H1 (cell line): ENCODE measurements at places on chromosomes 1 and 21. TPM values are rescaled to one million over a fixed set of nuclear protein-coding genes. Genes with fewer than 3 reads are reported as not detected.

- H3K27me3 ChIP-seq, result no peaks in the 10 kb centered on the region
- H3K4me3 ChIP-seq, result no peak overlapping the region
- no peaks in the 10 kb centered on the region for H3K4me1 ChIP-seq
Measured at GRCh38 chr1:41014871-41015270, 6.7 kb downstream of the SLFNL1 start.

DNA sequence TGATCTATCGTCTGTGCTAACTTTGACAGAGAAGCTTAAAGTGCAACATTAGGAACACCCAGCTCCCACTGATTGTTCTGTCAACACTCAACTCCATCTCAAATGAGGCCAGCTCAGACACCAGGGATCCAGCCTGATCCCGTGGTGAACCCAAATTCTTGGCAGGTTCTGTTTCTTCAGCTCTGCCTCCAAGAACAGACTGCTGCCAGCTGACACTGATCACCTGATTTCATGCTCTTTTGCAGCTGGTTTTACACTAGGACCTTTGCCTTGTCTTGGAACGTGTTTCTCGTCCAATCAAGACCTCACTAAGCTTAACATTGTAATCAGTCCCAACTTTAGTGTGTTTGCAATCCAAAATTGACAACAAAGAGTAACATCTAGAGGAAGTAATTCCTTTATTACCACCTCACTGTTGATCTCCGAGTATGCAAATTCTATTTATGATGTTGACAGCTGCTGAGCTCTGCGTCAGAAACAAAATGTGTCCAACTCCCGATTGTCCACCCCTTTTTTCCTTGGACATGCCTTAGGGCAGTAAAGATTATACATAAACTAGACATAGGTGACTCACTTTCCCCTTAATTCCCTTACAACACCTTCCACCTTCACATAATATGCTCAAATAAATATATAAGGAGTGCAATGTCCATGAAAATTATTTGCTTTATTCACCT, 1.6 kb upstream of the HYI start:
- no peaks in the 10 kb centered on the region for H3K27me3 ChIP-seq
- peaks cover 5% of the 10 kb centered on the region; the same call in 1 of the 2 replicates for H3K4me1 ChIP-seq
- DNase-seq, result no peak
- H3K36me3 ChIP-seq, result peaks cover 10% of the 10 kb centered on the region

GRCh38 chr1:48043622-48044021, 46.4 kb upstream of the TRABD2B start:
- H3K36me3 ChIP-seq, result no peaks in the 10 kb centered on the region
- no peak overlapping the region for H3K4me3 ChIP-seq
- H3K4me1 ChIP-seq, result peaks cover 6% of the 10 kb centered on the region
- DNase-seq, result no peak
- H3K27me3 ChIP-seq, result no peaks in the 10 kb centered on the region
- H3K27ac ChIP-seq, result no peak overlapping the region

- DNase-seq, result no peak
- no peaks in the 10 kb centered on the region for H3K36me3 ChIP-seq
- no peak overlapping the region for H3K27ac ChIP-seq
- no peaks in the 10 kb centered on the region for H3K27me3 ChIP-seq
- peaks cover 5% of the 10 kb centered on the region for H3K4me1 ChIP-seq
Measured at GRCh38 chr1:64363616-64364015, 106.3 kb upstream of the CACHD1 start.

DNA sequence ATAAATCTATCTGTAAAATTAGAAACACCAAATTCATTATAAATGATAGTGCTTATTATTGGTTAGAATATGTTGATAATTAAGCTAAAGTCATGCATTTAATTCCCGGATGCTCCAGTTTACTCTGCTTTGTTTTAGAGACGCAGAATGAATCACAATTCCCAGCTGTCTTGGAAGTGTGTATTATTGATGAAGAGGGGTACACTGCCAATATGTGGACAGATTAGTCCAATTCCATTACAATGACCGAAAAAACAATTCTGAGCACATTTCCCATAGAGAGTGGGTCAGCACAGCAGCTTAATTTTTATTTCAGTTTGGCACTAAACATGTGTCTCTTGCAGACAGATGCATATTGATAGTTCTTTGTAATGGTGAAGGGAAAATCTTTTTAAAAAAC, 146.7 kb downstream of the KCNT2 start:
- no peaks in the 10 kb centered on the region for H3K27me3 ChIP-seq
- no peak overlapping the region for H3K4me3 ChIP-seq
- H3K27ac ChIP-seq, result no peak overlapping the region
- DNase-seq, result no peak
- no peaks in the 10 kb centered on the region for H3K36me3 ChIP-seq

- H3K4me3 ChIP-seq, result no peak overlapping the region
- H3K4me1 ChIP-seq, result no peaks in the 10 kb centered on the region
- no peaks in the 10 kb centered on the region for H3K27me3 ChIP-seq
Measured at GRCh38 chr1:192485692-192486436, 89.7 kb upstream of the RGS1 start.

DNA sequence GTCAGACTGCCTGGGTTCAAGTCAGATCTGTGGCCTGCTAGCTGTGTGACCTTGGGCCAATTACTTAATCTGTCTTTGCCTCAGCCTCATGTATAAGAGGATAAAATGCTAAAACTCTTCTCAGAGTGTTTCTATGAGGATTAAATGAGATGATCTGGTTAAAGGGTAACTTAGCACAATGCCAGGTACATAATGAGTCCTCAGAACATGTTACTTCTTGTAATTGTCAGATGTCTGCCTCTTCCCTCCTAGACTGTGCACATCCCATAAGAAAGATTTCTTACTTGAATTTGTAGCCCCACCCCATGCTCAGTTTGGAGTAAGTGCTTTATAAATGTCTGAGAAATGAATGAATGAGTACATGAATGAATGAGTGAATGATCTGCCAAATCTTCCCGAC, 34.6 kb upstream of the HIVEP3 start:
- DNase-seq, result no peak
- H3K4me3 ChIP-seq, result no peak overlapping the region
- H3K27ac ChIP-seq, result no peak overlapping the region
- no peaks in the 10 kb centered on the region for H3K36me3 ChIP-seq

DNA sequence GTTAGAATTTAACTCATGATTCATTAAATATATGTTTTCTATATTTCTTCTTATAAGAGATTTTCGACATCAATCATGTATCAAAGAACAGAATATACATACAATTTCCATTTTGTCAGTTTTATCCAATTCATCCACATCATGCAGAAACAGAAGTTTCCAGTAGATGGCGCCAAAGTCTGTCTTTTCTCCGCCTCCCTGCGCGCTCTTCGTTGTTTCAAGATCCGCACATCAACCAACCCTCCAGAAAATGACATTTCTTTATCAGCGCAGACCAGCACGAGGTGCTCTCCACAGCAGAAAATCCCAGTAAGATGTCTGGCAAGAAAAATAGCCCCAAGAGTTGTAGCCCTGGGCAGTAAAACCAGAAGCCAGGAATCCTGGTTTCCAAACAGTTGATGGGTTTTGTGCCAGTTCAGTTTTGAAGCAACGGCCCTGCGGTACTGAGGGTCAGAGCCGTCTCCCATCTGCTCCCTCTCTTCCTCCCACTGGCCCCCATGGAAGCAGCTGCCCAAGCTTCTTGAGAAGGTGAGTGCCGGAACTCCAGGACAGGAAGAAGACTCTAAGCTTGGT, 38.6 kb upstream of the GPR137B start:
- peak overlapping the region; percentile 41; the same call in 1 of the 2 replicates for H3K4me3 ChIP-seq
- H3K36me3 ChIP-seq, result no peaks in the 10 kb centered on the region
- no peak overlapping the region for H3K27ac ChIP-seq
- peaks cover 4% of the 10 kb centered on the region for H3K4me1 ChIP-seq
- peak; percentile 68 for DNase-seq
- no peaks in the 10 kb centered on the region for H3K27me3 ChIP-seq

GRCh38 chr1:89974256-89974655, 20.7 kb upstream of the ZNF326 start:
- no peak overlapping the region for H3K27ac ChIP-seq
- H3K4me3 ChIP-seq, result no peak overlapping the region
- no peaks in the 10 kb centered on the region for H3K36me3 ChIP-seq
- H3K27me3 ChIP-seq, result no peaks in the 10 kb centered on the region

DNA sequence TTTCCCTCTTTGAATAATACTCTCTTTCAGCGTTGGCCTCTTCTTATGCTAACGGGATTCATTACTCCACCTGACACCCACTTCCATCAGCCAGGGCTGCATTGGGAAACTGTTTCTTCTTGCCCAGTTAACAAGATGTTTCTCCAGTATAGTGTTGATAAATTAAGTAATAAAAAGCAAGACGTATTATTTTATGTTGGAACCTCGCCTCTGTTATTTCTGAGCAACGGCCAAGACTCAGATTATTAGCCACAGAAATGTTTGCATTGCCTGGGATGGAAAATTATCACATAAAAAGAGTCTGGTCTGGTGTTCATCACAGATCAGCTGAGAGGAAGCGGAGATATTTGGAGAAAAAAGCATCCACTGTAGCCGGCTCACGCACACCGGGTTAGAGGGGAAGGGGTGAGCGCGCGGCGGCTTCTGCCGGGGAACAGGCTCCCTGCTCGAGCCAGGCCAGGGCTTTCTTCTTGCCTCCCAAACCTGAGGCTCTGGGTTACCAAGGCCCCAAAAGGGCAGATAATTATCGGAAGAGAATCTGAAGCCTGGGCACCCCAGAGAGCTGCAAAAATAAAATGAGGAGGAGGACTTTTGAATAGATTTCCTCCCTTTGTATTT, 189.5 kb downstream of the PRDM16 start:
- no peaks in the 10 kb centered on the region for H3K27me3 ChIP-seq
- DNase-seq, result no peak
- H3K27ac ChIP-seq, result no peak overlapping the region

GRCh38 chr1:174966008-174966572, 33.7 kb upstream of the CACYBP start:
- no peak for DNase-seq
- no peaks in the 10 kb centered on the region for H3K27me3 ChIP-seq
- peaks cover 61% of the 10 kb centered on the region for H3K36me3 ChIP-seq
- no peak overlapping the region for H3K27ac ChIP-seq

- H3K27me3 ChIP-seq, result peaks cover 57% of the 10 kb centered on the region
- no peak overlapping the region for H3K27ac ChIP-seq
- H3K4me1 ChIP-seq, result peaks cover 17% of the 10 kb centered on the region
- DNase-seq, result no peak
- H3K4me3 ChIP-seq, result no peak overlapping the region
Measured at GRCh38 chr1:156842618-156843300, 16.2 kb downstream of the INSRR start.

GRCh38 chr1:17466359-17466758, 26.9 kb upstream of the RCC2 start:
- DNase-seq, result no peak
- no peak overlapping the region for H3K4me3 ChIP-seq
- no peak overlapping the region for H3K27ac ChIP-seq

- H3K36me3 ChIP-seq, result no peaks in the 10 kb centered on the region
- H3K4me3 ChIP-seq, result no peak overlapping the region
- no peak for DNase-seq
- no peak overlapping the region for H3K27ac ChIP-seq
- H3K27me3 ChIP-seq, result no peaks in the 10 kb centered on the region
Measured at GRCh38 chr1:93701629-93702028, 20.0 kb upstream of the BCAR3 start.

GRCh38 chr1:67816506-67816905, 16.8 kb downstream of the GNG12 start:
- H3K4me1 ChIP-seq, result no peaks in the 10 kb centered on the region
- no peak overlapping the region for H3K27ac ChIP-seq
- no peak for DNase-seq
- H3K4me3 ChIP-seq, result no peak overlapping the region

GRCh38 chr1:41282679-41283317, 40.7 kb upstream of the SCMH1 start:
- no peaks in the 10 kb centered on the region for H3K36me3 ChIP-seq
- H3K4me1 ChIP-seq, result peaks cover 15% of the 10 kb centered on the region
- no peaks in the 10 kb centered on the region; the same call in 1 of the 2 replicates for H3K27me3 ChIP-seq
- no peak overlapping the region for H3K27ac ChIP-seq
- no peak overlapping the region for H3K4me3 ChIP-seq

GRCh38 chr1:234979296-234980279, 149.0 kb downstream of the TOMM20 start:
- H3K27me3 ChIP-seq, result no peaks in the 10 kb centered on the region
- H3K36me3 ChIP-seq, result no peaks in the 10 kb centered on the region
- no peak for DNase-seq
- peaks cover 5% of the 10 kb centered on the region for H3K4me1 ChIP-seq

GRCh38 chr1:66246351-66247269, 287.3 kb upstream of the SGIP1 start:
- no peak overlapping the region for H3K27ac ChIP-seq
- DNase-seq, result no peak
- no peaks in the 10 kb centered on the region for H3K4me1 ChIP-seq

DNA sequence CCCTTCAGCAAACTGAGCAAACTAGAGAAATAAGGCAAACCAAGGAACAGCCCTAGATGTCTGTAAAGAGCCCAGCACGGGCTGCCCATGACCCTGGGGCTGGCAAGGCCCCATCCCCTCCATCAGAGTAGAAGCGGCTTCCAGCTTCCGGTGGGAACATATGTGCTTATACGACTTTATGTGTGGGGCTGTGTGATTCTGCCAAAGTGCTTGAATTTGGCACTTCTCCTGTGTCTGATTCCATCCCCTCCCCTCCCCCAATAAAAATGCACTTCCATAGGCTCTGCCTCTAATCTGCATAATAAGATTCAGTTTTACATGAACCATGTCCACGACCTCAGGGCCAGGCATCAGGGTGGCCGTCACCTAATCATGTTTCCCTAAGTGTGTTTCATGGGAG, 236.6 kb downstream of the DSCAM start:
- no peak for DNase-seq
- no peaks in the 10 kb centered on the region for H3K4me1 ChIP-seq
- H3K4me3 ChIP-seq, result no peak overlapping the region
- H3K36me3 ChIP-seq, result no peaks in the 10 kb centered on the region
- H3K27me3 ChIP-seq, result no peaks in the 10 kb centered on the region

- H3K4me1 ChIP-seq, result no peaks in the 10 kb centered on the region
- DNase-seq, result no peak
- H3K36me3 ChIP-seq, result no peaks in the 10 kb centered on the region
- H3K27me3 ChIP-seq, result no peaks in the 10 kb centered on the region
Measured at GRCh38 chr1:15803380-15803779, 4.1 kb downstream of the UQCRHL start.

- H3K36me3 ChIP-seq, result no peaks in the 10 kb centered on the region
- H3K27ac ChIP-seq, result no peak overlapping the region
- no peak overlapping the region for H3K4me3 ChIP-seq
- no peaks in the 10 kb centered on the region for H3K27me3 ChIP-seq
- H3K4me1 ChIP-seq, result peaks cover 2% of the 10 kb centered on the region
Measured at GRCh38 chr1:43711049-43711448, 3.7 kb downstream of the ST3GAL3 start.

GRCh38 chr1:29827801-29828525, 591.6 kb downstream of the PTPRU start:
- DNase-seq, result no peak
- no peak overlapping the region for H3K4me3 ChIP-seq
- H3K36me3 ChIP-seq, result no peaks in the 10 kb centered on the region
- H3K27ac ChIP-seq, result no peak overlapping the region
- H3K4me1 ChIP-seq, result no peaks in the 10 kb centered on the region
- no peaks in the 10 kb centered on the region for H3K27me3 ChIP-seq

The HTR6 gene
- 0.69 and 0.76 TPM in 2 replicates for total RNA-seq

The SPATA46 gene
- total RNA-seq, result not detected in 2 replicates

The NRAS gene
- 63.2 and 65.1 TPM in 2 replicates for total RNA-seq

The HPDL gene
- total RNA-seq, result 58.5 and 60.6 TPM in 2 replicates

The MTMR11 gene
- 3.5 and 4.8 TPM in 2 replicates for total RNA-seq

The LIPI gene
- total RNA-seq, result not detected in 2 replicates

The CFAP74 gene
- total RNA-seq, result 0.20 and 0.33 TPM in 2 replicates

The CRB1 gene
- total RNA-seq, result 0.19 TPM in 1 of 2 replicates, not detected in the other

The SERBP1 gene
- total RNA-seq, result 536 and 539 TPM in 2 replicates

The CHML gene
- total RNA-seq, result 72.5 and 82.4 TPM in 2 replicates

The C8B gene
- not detected in 2 replicates for total RNA-seq
